NCI-H2171 (cell line): ENCODE measurements at places on chromosomes 13 and 19.

- no peak for DNase-seq
Measured at GRCh38 chr13:106883976-106884375, 316.0 kb upstream of the ARGLU1 start.

DNA sequence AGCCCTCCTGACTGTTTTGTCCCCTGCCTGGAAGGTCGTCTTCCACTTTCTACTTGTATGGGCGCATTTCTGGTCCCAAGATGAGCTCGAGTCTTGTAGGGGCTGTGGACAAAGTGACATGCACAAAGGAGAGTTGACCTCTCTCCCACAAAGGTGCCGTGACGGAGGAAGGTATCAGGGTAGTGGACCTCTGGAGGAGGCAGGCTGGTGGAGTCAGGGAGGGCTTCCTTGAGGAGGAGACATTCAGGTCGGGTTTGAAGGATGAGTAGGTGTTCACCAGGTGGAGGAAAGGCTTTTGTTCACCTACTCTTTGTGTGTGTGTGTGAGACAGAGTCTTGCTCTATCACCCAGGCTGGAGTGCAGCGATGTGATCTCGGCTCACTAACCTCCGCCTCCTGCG is 1.7 kb downstream of the CYTH2 start:
- DNase-seq, result no peak

GRCh38 chr13:30194906-30195305 is 112.4 kb downstream of the KATNAL1 start:
- DNase-seq, result no peak

DNA sequence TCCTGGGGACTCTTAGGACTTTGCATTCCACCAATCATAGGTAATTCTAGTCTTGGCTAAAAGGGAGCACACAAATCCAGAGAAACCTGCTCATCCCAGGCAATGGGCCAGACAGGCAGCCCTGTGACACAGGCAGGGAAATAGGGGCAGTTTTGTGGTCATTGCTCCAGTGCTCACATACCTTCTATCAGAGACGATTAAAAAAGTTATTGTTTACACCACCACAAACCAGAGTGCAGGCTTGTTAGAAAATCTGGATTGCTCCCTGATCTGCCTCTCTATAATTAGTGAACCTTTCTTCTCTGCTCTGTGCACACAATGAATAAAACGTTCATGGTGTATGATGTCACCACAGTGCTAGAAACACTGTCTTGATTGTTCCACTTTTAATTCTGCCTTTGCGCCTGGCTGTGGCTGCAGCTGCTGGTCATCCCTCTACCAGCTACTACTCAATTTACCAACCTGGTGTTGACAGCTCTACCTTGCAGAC is 121.6 kb upstream of the SPATA13 start:
- no peak for DNase-seq

GRCh38 chr13:38590796-38591507 is 95.9 kb upstream of the FREM2 start:
- DNase-seq, result no peak

DNA sequence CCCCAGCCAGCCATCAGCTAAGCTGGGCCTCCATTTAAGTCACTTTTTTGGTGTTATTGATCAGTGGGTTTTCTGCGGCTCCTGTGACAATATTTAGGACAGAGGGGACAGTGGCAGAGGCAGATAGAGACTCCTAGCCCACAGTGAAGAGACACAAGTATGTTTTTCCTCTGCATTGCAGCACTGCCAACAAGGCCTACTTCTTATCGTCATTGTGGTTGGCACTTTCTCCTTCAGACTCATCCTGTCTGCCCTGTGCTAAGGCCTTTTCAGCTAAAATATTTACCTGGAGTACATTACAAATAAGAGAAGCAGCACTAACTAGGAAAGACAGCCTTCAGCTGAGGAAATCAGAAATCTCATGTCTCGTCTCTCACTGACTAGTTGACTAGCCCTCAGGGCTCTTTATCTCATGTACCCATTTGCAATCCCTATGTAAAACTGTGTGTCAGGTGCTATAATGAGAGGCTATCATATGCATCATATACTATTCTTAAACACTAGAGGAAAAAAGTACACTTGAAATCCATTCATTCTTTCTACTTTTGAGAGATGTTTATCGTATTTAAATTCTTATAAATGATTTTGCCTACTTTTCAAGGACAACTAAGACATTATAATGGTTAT is 62.2 kb downstream of the ZAR1L start:
- DNase-seq, result no peak

- no peak for DNase-seq
Measured at GRCh38 chr19:2083174-2083854, 12.8 kb downstream of the MOB3A start.

DNA sequence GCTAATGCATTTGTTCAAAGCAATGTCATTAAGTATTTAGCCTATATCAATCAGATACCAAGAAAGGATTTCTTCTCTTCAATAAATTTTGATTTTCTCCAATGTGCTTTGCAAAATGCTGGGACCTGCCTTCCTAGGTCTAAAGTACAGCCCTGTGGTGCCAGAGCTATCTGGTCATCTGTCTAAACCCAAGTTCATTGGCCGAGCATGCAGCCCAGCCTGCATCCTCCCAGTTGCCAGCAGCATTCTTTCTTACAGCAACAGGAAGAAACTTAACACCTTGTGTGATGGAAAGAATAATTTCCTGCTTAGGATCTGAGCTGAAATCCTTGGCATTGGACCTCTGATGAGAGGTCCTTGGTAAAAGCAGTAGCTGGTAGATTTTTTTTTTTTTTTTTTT is 310.0 kb downstream of the RBM26 start:
- DNase-seq, result no peak

GRCh38 chr13:98374750-98375149 is 197.7 kb upstream of the RNF113B start:
- DNase-seq, result no peak

- DNase-seq, result no peak
Measured at GRCh38 chr13:41981951-41982715, 21.2 kb upstream of the VWA8 start.

DNA sequence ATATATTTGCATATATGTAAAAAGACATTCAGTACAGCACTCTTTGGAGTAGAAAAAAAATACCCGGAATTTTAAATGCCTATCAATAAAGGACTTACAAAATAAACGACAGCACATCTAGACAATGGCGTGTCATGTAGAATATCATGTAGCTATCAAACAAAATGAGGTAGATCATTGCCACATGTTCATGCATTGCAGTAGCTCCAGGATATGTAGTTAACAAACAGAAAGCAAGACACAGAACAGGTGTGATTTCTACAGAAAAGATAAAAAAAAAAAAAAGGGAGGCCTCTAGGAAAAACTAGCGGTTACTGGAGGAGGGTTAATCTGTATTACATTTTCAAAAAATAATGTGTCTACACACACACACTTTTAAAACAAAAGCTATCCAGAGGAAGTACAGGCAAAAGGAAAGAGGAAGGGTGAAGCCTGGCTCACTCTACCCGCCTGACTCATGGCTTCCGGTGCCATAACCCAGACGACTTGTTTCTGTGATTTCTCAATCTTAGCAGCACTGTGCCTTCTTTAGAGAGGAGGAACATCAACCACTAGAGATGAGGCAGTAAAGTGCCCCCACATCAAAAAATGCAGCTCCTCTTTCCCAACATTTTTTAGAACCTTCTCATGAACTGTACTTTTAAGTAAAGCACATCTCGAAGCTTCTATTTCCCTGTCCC is 6.9 kb downstream of the KCTD12 start:
- DNase-seq, result no peak

DNA sequence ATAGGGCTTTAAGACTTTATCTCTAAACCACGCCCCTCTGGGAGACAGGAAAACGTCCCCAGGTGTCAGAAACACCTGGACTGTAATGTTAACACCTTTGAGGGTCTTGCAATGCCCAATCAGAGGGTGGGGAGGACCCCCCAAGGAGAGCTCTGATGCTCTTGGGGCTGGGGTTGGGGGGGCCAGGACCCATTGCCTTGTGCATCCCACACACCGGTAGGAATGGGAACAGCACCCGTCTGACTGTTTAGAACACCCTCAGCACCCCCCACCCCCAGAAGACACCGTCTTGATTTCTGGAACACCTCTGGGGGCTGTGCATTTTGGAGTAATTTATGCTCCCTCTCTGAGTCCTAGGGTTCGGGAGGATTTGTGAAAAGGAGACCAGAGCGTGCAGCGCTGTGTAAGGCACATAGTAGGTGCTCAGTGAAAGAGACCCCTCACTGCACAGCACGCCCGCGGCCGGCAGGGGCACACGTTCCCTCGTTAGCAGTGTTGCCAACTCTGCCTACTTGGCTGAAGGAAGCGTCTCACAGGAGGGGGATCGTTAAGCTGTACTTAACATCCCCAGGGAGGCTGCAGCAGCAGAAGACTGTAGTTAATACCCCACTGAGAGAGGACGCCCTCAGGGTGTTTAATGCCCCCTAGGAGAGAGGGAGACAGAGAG is 2.8 kb upstream of the ERFL start:
- DNase-seq, result peak; percentile 18

- no peak for DNase-seq
Measured at GRCh38 chr13:51874651-51875050, 12.9 kb downstream of the CCDC70 start.

DNA sequence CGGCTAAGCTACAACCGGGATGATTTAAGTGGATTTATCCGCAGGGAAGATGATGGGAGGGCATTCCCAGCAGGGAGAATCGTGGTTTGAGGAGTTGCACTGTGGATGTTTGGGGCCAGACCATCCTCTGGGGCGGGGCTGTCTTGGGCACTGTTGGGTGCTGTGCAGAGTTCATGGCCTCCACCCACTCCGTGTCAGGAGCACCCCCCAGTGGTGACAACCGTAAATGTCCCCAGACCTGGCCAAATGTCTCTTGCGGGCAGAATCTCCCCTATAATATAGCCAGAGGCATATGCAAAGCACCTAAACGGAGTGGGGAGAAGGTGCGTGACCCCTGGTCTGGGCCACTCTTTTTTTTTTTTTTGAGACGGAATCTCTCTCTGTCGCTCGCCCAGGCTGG is 40.2 kb downstream of the SMIM24 start:
- DNase-seq, result no peak

DNA sequence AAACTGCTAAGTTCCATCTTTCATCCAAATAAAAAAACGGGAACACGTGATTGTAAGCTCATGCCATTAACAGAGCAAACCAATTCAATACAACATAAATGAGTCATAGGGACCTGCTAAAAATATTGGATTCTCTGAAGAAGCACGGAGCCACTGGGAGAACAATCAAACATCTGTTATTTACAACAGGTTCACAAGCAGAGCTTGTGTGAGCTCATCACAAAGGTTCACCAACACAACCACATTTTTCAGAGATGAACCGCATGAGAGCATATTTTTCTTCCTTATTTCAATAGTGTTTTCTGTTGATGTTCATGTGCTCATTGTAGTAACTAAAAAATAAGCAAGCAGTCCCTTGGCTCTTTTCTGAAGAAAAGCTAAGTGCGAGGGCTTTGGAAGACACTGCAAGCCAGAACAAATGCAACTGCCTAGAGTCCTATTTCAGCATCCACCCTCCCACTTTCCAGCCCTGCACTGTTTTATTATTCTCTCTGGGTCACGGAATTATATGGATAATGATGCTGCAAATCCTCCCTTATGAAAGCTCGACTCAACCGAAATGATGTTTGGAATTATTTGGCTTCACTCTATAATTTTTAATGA is 545.8 kb downstream of the LIG4 start:
- DNase-seq, result no peak

DNA sequence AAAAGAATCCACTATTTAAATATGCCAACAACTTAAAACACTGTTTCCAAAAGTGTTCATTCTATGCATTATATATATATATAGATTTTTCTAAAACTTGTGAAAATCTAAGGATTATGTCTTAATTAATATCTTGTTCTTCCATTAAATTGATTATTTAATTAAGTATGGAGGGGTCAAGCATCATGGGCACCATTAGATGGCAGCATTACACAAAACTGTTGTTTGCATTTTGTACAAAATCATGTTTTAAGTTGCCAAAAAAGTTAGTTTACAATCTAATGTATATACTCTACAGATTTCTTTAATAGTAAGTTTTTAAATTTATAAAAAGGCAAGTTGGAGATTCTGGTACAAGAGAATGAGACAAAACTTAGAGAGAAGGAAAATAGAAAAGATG is 213.2 kb upstream of the EDNRB start:
- DNase-seq, result no peak

DNA sequence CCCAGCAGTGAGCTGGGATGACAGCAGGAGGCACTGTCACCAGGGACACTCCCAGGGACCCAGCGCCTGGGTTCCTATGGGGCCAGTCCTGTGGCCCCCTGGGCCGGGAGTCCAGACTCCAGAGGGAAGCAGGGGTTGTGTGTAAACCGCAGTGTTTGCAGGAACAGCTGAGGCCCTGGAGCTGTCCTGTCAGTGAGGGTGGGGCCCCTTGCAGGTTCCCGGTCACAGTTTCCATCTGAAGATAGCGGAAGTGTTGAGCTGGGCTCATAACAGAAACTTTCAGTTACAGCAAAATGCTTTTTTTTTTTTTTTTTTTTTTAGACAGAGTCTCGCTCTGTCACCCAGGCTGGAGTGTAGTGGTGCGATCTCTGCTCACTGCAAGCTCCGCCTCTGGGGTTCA is 17.7 kb upstream of the CSNK1G2 start:
- no peak for DNase-seq
